H1 (cell line): ENCODE measurements at places on chromosomes 3 and 15.

DNA sequence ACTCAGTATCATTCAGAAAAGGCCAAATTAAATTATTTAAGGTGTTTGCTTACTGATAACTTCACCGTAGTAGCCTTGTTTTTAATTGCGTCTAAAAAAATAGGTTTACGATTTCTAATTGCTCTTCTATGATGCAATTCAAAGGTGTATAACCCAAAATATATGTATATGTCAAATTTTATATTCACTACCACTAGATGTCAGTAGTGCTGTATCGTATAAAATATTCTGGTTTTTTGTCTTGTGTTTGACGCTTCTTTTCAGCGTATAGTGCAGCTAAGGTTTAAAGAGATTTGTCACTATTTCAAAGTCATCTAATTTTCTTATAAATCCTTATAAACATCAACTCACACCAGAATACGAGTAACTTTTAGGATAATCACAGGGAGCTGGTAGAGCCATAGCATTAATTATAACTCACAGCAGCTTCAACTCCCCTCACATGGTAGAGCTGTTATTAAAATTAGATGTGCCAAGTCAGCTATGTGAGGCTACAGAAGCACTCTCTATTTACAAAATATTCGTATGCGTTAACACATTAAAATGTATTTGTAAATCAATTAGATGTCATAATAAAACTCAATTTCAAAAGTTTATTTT, 3.5 kb downstream of the PFN2 start:
- DNase-seq: no peak

DNA sequence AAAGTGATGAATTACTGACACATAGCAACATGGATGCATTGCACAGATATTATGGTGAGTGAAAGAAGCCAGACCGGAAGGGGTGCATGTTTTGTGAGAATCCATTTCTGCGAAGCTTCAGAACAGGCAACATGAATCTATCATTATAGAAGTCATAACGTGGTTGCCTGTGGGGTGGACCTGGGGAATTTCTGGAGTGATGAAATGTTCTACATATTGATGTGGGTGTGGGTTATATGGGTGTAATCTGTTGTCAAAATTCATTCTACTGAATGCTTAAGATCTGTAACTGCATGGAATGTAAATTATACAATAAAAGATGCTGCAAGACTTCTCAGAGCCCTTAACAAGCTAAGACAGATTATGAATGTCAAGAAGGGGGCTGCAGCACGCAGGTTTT, 25.2 kb upstream of the TSPAN3 start:
- DNase-seq: no peak

GRCh38 chr15:72372361-72372760, 3.5 kb downstream of the HEXA start:
- no peak for DNase-seq

GRCh38 chr15:68312701-68313204, 35.2 kb downstream of the FEM1B start:
- DNase-seq: no peak

GRCh38 chr3:146139586-146140110, 21.3 kb downstream of the PLOD2 start:
- no peak for DNase-seq

DNA sequence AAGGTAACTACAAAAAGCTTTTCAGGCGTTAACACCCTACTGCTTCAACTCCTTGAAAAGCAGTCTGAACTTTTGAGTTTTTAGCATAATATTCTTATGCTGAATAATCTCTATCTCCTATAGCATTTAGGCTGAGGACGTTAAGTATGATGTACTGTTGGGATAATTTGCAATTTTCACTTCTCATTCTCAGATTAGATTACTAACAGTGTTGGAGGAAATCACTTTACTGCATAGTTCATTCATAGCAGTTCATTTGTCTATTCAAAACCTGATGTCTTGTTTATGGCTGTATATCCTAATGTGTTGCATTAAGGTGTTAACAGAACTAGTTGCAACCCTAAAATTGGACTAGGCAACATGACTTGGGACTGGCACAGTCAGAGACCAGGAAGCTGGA, 983.1 kb downstream of the FHIT start:
- DNase-seq: no peak

DNA sequence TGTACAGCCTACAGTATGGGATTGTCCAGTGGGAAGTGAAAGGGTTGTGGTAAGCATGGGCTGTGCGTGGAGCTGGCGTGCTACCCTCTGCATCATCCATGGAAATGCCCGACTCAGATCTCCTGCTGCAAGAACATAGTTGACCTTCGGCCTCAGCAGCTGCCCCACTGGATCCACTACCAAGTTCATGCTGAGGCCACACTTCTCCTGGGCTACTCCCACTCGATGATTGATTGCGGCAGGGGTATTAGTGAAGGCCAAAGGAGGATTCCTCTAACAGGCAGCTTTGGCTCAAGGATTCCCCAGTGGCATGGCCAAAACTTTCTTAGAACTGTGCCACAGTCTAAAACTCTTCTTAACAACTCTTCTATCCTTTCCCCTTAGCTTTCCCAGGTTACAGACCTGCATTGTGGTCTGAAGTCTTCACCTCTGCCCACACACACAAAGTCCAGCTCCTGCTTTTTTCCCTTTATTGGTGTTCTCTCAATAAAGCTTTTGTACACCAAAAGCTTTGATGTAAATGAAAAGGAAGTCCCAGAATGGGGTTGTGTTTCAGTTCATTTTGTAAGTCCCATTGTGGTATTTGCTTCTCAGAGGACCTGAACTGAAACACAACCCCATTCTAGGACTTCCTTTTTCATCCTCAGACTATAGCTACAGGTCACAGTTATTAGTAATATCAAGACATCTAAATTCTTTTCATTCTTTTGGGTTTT, 4.9 kb upstream of the TBC1D5 start:
- DNase-seq: no peak

DNA sequence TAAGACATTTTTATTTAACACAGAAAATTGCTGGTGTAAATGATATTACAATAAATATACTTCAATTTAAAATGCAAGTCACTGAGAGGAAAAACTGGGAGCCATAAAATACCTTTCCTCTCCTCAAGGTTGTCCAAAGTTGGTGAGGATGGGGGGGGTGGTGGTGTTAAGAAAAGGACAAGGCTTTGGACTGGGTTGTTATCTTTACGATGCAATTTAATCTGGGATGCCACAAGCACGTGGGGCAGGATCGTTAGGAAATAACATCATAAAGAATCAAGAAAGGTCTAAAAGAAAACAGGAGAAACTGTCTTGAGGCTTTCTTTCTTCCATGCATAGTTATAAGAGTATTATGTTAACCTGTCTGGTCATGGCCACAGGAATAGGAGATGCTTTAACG, 66.9 kb downstream of the NMNAT3 start:
- no peak for DNase-seq

GRCh38 chr15:75694241-75695182, 18.1 kb downstream of the CSPG4 start:
- DNase-seq: no peak

- DNase-seq: no peak
Measured at GRCh38 chr3:13065727-13066126, 7.5 kb downstream of the IQSEC1 start.

GRCh38 chr3:51794206-51794605, 15.2 kb upstream of the IQCF6 start:
- DNase-seq: peak; percentile 44

DNA sequence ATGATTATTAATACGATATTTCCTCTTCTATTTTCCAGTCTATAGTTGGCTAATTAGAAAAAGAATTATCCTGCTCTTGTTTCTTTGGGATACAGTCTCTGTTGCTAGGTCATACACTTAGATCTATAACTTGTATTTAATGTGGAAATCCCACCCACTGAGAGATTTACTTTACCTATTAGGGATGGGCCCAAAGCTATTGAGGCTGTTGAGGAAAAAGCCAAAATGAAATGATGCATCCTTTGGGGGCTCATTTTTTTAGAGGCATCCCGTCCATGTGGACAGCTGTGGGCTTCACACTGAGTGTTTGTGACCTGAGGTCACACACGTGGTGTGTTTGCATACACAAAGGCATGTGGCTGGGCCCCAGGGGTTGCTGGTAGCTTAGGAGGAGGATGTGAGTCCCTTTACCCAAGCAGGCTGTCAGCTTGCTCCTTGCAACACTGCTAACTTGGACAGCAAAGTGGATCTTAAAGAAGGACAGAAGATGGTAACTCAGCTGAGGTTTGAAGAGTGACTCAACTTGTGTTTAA, 477.4 kb downstream of the AGBL1 start:
- DNase-seq: no peak

DNA sequence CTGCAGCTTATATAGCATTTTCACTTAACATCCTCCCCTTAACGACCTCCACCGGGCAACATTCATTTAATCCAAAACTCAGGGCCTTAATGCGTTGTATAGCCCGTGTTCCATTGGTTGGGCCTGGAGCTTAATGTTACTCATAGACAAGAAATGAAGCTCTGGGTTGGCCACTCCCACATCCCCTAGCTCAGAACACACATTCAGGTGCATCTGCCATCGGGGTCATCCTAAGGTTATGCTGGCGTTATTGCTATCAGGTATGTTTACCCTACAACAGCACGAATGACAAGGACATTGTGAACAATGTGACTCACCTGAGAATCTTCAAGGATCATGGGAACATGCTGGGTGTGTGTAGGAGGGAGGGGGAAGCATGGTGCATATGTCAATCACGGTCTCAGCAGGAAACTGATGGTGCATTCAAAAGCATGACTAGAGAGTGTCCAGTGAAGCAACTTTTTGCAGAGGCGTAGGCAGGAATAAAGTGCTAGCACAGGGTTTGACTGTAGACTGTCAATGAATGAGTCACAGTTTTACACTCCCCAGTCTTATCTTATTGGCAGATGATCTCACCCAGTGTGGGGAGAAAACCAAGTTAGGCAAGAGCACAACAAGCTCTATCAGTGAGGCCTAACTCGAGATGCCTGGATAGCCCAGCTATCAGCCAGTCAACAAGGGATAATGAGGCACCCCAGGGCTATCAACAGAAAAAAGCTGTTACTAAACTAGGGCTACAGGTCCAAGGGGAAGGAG, 402.1 kb upstream of the MCTP2 start:
- no peak for DNase-seq

- DNase-seq: no peak
Measured at GRCh38 chr3:190528706-190529105, 14.8 kb downstream of the IL1RAP start.
